Fibroblast of pulmonary artery (primary cell): ENCODE measurements at places on chromosomes 1 and 21.

DNA sequence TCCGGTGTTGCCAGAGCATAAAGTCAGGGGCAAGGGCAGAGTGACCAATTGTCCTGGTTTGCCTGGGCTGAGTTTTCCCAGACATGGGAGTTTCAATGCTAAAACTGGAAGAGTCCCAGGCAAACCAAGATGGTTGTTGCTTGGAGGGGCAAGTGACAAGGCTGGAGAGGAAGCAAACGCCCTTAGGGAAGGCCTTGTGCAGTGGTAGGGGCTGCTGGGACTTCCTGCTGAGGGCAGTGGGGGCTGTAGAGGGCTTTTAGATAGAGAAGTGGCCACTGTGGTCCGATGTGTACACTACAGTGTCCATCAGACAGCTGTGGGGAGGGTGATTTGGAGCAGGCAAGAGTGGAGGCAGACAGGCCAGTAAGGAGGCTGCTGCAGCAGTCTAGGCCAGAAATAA is 7.0 kb upstream of the CELA2A start:
- DNase-seq = no peak

DNA sequence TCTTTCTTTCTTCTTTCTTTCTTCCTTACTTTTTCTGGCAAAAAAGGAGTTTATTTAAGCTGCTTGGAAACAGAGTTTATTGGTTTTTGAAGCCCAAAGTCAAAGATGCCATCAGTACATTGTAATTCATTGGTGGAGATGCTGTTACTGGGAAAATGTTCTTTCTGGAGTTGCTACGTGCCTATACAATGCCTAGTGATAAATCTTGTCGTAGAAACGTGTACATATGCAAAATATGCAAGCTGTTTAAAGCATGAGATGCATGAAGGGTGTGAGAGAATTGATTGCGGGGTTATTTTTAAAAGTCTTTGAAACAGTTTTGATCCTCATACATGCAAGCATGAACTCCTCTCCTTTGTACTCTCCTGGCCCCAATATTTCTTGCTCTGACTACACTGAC is 1060.6 kb upstream of the NCAM2 start:
- DNase-seq = no peak

DNA sequence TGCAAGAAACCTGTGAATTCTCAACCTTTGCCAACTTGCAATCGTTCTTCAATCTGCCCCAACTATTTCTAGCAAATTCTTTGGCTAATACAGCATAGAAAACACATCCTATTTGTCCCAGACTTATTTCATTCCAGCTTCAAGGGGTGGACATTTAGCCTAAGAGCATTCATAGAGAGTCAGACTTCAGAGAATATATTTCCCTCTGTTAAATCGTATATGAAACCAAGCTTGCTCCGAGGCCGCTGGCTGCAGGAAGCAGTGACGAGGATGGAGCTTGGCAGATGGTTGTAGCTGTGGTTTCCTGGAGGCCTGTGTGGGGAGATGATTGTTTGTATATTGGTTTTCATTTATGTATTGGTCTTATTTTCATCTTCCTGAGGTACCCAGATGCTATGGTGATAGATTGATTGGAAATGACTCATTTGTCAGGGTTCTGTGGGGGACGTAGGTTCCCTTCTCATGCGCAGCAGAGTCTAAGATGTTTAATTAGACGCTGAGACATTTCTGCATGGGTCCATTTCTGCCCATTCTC is 26.1 kb downstream of the MAN1C1 start:
- peak; percentile 68 for DNase-seq

GRCh38 chr1:10065344-10065685 is 32.6 kb downstream of the UBE4B start:
- DNase-seq = no peak

GRCh38 chr1:54791880-54792522 is 9.1 kb downstream of the TTC22 start:
- peak; percentile 49 for DNase-seq

DNA sequence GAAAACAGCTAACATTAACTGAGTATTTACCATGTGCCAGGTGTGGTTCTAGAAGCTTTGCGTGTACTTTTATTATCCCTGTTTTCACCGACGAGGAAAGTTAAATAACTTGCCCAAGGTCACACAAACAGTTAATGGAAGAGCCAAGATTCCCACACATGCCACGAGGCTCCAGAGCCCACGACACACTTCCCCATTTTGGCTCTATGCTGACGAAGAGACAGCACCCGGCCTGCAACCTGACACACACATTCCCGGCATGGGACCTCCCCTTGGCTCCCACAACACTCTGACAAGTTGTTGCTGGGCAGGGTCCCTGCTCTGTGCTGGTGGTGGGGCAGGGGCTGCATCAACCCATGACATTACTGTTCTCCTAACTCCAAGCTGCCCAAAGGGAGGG is 52.8 kb downstream of the RAP1GAP start:
- DNase-seq = no peak

DNA sequence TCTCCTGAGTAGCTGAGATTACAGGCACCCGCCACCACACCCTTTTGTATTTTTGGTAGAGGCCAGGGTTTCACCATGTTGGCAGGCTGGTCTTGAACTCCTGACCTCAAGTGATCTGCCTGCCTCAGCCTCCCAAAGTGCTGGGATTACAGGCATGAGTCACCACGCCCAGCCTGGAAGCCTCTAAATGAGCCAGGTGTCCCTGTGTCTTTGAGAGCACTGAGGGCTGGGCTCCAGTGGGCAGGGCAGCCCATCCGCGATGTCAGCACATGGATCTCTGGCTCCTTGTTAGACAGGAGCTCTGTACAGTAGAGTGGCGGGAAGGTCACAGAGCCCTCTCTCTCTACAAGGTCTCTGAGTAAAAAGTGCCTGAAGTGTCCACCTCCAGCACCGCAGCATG is 124.3 kb downstream of the PGBD5 start:
- no peak for DNase-seq

GRCh38 chr1:40257688-40258444 is at the start of gene ZMPSTE24:
Gene ZMPSTE24, plus strand, starts transcription at chr1:40258236. Its CDS starts 36 bp downstream, at chr1:40258272.
- peak; percentile 99 for DNase-seq

DNA sequence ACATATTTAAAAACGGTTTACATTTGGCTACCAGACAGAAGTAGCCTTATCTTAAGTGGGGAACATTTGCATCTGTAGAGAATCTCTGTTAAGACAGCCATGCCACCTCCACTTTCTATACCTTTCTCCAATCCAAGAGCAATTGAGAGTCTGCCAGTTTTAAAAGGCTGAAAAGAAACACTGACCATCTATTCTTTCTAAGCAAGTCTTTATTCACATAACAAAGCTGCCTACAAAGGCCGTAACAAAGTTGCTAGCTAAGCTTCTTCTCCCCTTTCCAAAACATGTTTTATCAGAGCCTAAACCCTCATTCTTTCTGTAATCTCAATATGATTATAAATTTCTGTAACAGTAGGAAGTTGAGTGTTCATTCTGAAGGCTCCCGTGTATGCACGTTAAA is 1078.3 kb downstream of the NCAM2 start:
- DNase-seq = no peak

GRCh38 chr21:41289431-41289830 is 27.2 kb upstream of the FAM3B start:
- DNase-seq = peak; percentile 4

DNA sequence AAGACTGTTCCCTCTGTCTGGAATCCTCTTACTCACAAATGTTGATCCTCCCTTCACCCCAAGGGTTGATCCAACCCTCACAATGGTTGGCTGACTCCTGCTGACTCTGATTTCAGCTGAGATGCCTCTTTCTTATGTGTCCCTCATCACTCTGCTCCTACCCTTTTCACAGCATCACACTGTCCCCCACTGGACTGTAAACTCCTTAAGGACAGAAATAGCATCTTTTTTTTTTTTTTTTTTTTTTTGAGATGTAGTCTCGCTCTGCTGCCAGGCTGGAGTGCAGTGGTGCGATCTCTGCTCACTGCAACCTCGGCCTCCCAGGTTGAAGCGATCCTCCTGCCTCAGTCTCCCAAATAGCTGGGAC is 97.9 kb upstream of the SYT6 start:
- no peak for DNase-seq

DNA sequence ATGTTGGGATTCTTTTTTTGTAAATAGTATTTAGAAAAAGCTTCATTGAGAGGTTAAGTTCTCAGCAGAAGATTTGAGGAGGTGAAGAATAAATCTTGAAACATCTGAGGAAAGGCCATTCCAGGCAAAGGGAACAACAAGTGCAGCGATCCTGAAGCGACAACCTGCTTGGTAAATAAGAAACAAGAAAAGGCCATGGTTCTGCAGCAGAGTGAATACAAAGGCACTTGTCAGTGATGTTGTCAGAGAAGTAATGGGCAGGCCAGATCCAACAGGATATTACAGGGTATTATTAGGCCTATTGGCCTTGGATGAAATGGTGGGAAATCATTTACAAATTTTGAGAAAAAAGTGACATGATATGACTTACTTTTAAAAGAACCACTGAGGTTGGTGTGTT is 960.0 kb downstream of the PLA2G4A start:
- no peak for DNase-seq

DNA sequence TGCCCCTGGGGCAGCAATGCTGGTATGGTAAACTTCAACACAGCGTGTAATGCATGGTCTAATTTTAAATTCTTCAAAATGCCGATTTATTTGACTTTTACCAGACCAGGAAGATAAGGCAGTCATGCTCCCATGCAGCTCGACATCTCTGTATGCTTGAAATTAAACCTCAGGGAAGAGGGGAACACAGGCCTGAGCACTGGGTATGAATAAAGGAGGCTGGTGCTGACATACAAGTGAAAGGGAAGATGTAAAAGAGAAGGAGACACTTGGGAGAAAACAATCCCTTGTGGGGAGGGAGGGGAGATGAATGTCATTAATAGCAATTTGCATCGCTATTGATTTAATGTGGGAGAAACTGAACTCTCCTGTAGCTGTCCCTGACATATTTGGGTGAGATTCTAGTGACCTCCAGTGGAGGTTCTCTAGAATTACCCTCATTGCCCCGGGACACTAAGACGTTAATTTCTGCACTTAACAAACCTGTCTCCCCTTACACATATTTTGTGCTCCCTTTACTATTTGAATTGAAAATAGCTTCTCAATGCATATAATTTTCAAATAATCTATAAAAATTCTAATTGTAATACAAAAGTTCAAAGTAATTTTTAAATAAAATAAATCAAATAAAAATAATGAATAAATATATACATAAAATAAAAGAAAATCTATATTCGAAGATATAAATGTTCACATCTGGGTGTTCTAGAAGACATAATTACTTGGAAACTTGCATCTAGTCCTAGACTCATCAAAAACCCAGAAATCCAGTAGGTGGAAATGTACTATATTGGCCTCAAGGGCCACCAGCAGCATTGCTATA is 283.1 kb downstream of the LMX1A start:
- DNase-seq = peak; percentile 70

DNA sequence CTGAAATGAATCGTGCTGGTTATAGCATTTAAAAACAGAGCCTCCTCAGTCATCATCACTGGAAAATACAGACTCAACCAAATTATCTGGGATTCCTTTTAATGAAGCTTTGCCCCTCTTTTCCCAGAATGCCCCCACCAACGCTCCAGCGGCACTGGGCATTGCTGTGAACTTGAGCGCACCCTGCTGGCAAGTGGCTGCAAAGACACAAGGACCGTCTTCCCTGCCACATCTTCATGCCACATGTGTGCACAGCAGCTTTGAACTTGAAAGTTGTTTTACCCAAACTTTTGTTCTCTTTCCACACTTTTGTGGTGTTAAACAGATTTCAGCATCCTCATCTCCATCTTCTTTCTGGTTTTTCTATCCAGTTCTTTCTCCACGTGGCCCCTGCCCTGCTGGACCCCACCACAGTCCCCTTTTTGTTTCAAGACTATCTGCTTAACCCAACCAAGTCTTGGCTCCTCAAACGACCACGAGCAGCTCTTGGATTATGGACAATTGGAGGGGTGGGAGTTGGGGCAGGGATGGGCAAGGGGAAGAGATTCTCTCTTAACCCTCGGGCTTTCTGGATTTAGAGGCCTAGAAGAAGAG is 12.8 kb upstream of the LMX1A start:
- peak; percentile 54 for DNase-seq

GRCh38 chr1:184002071-184002470 is 35.5 kb downstream of the COLGALT2 start:
- peak; percentile 91 for DNase-seq

- DNase-seq = no peak
These were observed 16.4 kb downstream of the EPHA8 start for GRCh38 chr1:22579541-22580155.
